ENCODE measurements at places on chromosomes 3 and 15. TPM values are rescaled to one million over a fixed set of nuclear protein-coding genes. Genes with fewer than 3 reads are reported as not detected.

DNA sequence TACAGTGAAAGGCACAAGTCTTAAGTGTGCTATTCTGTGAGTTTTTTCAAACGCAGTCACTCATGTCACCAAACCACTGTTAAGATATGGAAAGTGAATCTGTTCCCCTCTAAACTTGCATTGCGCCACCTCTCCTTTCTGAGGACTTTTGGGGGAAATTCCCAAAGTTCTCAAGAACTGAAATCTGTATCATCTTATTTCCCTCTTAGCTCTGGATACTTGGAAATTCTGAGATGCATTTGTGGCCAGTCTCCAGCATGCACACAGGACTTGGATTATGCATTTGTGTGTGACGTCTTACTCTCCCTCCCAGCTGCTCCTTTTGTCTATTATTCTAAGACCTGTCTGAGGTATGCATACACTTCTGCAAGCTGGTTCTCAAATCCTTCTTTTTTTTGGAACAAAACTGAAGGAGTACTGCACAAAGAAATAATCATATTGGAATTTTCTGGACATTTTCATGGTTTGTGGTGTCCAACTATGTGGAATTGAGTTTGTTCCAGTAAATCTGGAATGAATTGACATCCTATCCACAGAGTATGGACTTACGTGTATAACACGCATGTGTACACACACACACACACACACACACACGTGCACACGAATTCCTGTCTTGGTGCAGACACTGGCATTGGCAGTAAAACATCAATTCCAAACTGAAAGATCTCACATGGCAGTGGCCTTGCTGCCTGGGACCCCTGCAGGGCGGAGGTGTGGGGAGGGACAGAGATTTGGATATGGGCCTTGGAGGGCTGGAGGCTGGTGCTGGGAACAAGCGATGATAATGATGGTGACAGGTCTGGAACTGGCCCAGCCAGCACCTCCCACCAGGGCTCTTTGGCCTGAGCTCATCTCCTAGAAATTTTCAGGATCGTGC, 8.2 kb upstream of the LCTL start:
- peak; percentile 3 for DNase-seq

NOX5 gene
- total RNA-seq: 0.60 TPM

SOX2 gene
- total RNA-seq: 0.13 TPM

SLC22A14 gene
- total RNA-seq: 0.19 TPM

FBLN2 gene
- total RNA-seq: 43.4 TPM

CNTN4 gene
- 13.4 TPM for total RNA-seq

GRCh38 chr15:38843051-38843501, 278.5 kb upstream of the RASGRP1 start:
- no peak for DNase-seq

GRCh38 chr3:192731233-192731632, 3.9 kb upstream of the FGF12 start:
- no peak for DNase-seq

CYP8B1 gene
- total RNA-seq: 10.4 TPM

GRCh38 chr3:166499636-166500035, 662.4 kb upstream of the BCHE start:
- DNase-seq: no peak

DNA sequence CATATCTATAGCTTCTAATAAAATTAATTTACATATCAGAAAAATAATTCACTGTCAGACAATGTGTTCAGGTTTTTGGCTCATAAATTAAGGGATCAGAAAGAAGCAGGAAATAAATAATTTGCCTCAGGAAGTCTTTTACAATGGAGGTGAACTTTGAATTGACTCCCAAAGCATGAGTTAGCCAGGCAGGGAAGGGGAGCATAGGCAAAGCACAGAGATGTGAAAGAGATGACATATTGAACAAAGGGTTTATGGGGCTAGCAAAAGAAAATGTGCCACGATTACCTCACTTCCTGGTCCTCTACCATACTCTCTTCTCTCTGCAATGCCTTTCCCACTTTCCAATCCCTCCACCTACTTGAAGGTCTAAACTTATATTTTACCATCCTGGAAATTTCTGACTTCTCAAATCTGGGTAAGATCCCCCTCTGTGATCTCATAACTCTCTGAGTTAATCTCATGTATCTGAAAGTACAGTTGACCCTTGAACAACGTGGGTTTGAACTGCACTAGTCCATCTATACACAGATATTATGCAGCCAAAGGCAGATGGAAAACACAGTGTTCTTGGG, 4.1 kb upstream of the HEXA start:
- DNase-seq: no peak

All from kidney (tissue), 22 donors.